Activated CD8-positive, alpha-beta memory T cell treated with anti-CD3 and anti-CD28 coated beads for 1 hour (primary cell): ENCODE measurements at places on chromosomes 4 and X.

GRCh38 chr4:149708513-149709130 is 107.0 kb downstream of the IQCM start:
- no peak for DNase-seq

GRCh38 chr4:21765810-21766407 is 182.7 kb downstream of the KCNIP4 start:
- no peak for DNase-seq

- DNase-seq, result no peak
Measured at GRCh38 chr4:173573286-173573685, 43.3 kb upstream of the HAND2 start.

DNA sequence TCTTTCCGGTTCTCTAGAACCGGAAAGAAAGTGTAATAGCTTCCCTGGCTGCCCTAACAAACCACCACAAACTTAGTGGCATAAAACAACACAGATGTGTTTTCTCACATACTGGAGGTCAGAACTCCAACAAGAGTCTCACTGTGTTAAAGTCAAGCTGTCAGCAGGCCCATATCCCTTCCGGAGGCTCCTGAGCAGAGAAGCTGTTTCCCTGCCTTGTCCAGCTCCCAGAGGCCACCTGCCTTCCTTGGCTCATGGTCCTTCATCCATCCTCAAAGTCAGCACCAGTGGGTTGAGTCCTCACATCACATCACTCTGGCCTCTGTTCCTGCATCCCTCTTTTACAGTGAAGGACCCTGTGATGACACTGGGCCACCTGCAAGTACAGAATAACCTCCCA is 49.8 kb upstream of the HMX1 start:
- no peak for DNase-seq

GRCh38 chr4:154589296-154590197 is 995 bp downstream of the FGA start:
- no peak for DNase-seq
